Effector memory CD4-positive, alpha-beta T cell (primary cell): ENCODE measurements at places on chromosomes 4 and X.

DNA sequence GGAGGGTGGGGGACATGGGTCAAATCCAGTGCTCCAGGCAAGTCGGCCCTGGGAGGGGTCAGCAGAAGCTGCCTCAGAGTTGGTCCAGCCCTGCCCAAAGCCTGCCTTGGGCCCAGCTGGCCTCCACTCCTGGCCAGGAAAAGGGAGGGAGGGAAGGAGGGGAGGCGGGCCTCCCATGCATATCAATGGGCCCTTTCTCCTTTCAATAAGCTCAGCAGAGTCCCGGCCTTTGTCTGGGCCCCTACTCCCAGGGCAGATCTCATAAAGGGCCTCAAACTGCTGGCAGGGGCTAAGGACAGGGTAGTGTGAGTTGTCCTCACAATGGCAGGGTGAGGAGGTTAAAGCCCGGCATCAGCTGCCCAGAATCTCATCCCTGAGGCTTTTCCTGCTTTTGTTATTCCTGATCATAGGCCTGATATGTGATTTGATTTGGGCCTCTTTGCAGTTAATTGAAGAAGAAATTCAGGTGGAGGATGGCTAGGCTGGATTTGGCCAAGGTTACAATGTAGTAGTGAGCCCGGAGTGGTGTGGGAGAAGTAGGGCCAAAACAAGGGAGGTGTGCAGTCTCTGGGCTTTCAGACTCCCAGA is 121.1 kb upstream of the ATP6AP2 start:
- H3K4me3 ChIP-seq = no peak overlapping the region
- no peaks in the 10 kb centered on the region for H3K36me3 ChIP-seq
- no peaks in the 10 kb centered on the region for H3K4me1 ChIP-seq
- no peaks in the 10 kb centered on the region for H3K27me3 ChIP-seq

- DNase-seq = no peak
- H3K36me3 ChIP-seq = no peaks in the 10 kb centered on the region
- H3K4me1 ChIP-seq = no peaks in the 10 kb centered on the region
- no peak overlapping the region for H3K4me3 ChIP-seq
Observed at GRCh38 chr4:13190093-13190721, 293.9 kb downstream of the RAB28 start.

DNA sequence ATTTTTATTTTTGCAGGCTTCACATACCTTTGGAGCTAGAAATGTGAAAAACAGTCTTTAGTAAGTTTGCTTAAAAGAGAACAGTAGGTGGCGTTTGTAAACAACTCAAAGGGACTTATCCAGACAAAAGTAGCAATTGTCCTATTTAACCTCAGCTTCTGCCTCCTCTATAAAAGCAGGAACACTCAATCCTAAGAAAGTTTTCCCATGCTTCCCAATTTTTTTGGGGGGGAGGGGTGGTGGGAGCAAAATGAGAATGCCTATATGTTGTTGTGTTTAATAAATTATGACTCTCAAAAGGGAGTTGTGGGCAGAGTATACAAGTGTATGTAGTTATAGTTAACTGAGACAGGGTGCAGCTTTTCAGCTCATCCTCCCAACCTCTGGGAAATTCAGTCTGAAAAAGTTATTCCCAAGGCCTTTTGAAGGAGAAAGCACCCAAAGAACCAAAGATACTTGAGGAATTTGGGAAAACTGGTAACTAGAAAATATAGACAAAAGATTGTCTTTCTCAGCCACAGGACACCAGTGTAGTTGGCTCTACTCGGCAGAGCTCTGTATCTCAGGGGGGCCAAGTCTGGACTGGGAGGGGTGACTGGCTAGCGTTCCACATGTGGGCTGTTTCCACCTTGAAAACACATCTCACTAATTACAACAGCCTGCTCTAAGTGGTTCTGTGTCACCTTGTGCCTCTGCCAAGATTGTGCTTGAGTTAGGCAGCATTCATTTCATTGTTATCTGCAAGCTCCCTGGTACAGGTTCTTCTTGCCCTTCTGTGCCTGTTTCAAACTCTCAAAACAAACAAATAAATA is 2.8 kb downstream of the SFRP2 start:
- H3K4me3 ChIP-seq = no peak overlapping the region
- H3K4me1 ChIP-seq = peaks cover 14% of the 10 kb centered on the region
- no peak overlapping the region for H3K27ac ChIP-seq
- peaks cover 33% of the 10 kb centered on the region for H3K27me3 ChIP-seq
- no peaks in the 10 kb centered on the region for H3K36me3 ChIP-seq

- peak overlapping the region; percentile 38 for H3K4me3 ChIP-seq
- H3K36me3 ChIP-seq = no peaks in the 10 kb centered on the region
- H3K27me3 ChIP-seq = no peaks in the 10 kb centered on the region
- peak overlapping the region; percentile 77 for H3K27ac ChIP-seq
- peak; percentile 41 for DNase-seq
- peaks cover 14% of the 10 kb centered on the region for H3K4me1 ChIP-seq
Observed at GRCh38 chrX:45806410-45807121, 605.9 kb upstream of the DIPK2B start.

DNA sequence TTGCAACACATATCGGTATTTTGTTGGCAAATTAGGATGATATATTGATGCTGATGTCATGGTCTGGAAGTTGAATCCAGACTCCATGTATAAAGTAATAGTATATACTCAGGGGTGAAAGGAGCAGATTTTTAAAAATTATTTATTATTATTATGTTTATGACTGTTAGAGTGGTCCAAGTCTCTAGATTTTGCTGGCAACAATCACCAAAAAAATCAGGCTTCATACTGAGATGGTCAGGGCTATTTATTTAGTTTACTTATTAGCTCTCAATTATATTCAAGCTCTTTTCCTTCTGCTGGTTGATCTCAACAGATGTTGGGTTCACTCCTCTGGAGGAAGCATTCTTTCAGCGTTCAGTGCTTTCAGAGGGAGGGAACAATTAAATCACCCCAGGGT is 73.9 kb upstream of the VCX3B start:
- no peaks in the 10 kb centered on the region for H3K4me1 ChIP-seq
- no peak for DNase-seq
- no peak overlapping the region for H3K27ac ChIP-seq
- H3K36me3 ChIP-seq = no peaks in the 10 kb centered on the region
- no peak overlapping the region for H3K4me3 ChIP-seq
- no peaks in the 10 kb centered on the region for H3K27me3 ChIP-seq

GRCh38 chrX:35711281-35711680 is 86.9 kb upstream of the MAGEB16 start:
- H3K36me3 ChIP-seq = no peaks in the 10 kb centered on the region
- H3K27me3 ChIP-seq = no peaks in the 10 kb centered on the region
- H3K27ac ChIP-seq = no peak overlapping the region
- no peak for DNase-seq

DNA sequence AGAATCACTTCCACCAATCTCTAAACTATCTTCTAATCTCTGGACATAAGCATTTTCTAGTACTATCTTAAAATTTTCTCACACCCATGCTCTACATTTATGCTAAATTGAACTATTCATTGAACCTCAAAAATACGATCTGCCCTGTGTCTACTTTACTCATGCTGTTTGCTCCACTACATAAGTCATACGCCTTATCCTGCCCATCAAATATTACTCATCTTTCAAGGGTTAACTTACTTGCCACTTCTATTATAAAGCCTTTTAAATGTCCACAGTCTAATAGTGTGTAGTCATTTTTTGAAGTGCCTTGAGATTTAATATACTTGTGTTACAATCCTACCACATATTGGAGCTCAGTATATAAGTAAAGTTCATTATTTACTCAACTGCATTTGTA is 727.7 kb upstream of the SLIT2 start:
- no peak overlapping the region for H3K4me3 ChIP-seq
- H3K27me3 ChIP-seq = no peaks in the 10 kb centered on the region
- H3K36me3 ChIP-seq = no peaks in the 10 kb centered on the region
- no peaks in the 10 kb centered on the region for H3K4me1 ChIP-seq
- no peak for DNase-seq

- H3K27ac ChIP-seq = no peak overlapping the region
- H3K27me3 ChIP-seq = no peaks in the 10 kb centered on the region
- no peaks in the 10 kb centered on the region for H3K4me1 ChIP-seq
- no peaks in the 10 kb centered on the region for H3K36me3 ChIP-seq
Observed at GRCh38 chr4:177391953-177392352, 50.3 kb downstream of the AGA start.

GRCh38 chrX:6384921-6385320 is 150.0 kb downstream of the VCX3A start:
- H3K4me3 ChIP-seq = no peak overlapping the region
- no peak for DNase-seq
- no peaks in the 10 kb centered on the region for H3K4me1 ChIP-seq
- H3K27me3 ChIP-seq = no peaks in the 10 kb centered on the region
- H3K27ac ChIP-seq = no peak overlapping the region

- no peak overlapping the region for H3K27ac ChIP-seq
- no peak overlapping the region for H3K4me3 ChIP-seq
- no peaks in the 10 kb centered on the region for H3K36me3 ChIP-seq
- H3K27me3 ChIP-seq = no peaks in the 10 kb centered on the region
- no peak for DNase-seq
Observed at GRCh38 chr4:133124746-133125145, 24.3 kb upstream of the PCDH10 start.

DNA sequence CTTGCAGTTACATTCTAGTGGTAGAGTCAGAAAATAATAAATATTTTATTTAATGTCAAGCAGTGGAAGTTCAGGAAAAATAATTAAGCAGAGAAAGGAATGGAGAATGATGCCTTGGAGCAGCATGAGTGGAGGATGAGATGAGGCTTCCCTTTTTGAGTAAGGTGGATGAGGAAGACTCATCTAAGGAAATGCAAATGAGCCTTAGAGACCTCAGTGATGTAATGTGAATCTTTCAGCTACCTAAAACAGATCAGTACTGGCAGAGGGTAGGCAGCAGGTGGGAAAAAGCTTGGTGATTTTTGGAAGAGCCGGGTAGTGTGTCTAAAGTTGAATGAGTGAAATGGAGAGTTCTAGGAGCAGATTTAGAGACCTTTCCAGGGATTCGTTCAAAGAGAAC is 118.2 kb downstream of the GRID2 start:
- no peaks in the 10 kb centered on the region for H3K36me3 ChIP-seq
- no peak for DNase-seq
- no peak overlapping the region for H3K4me3 ChIP-seq
- no peak overlapping the region for H3K27ac ChIP-seq
- no peaks in the 10 kb centered on the region for H3K4me1 ChIP-seq
- no peaks in the 10 kb centered on the region for H3K27me3 ChIP-seq

GRCh38 chr4:20017777-20018115 is 234.0 kb upstream of the SLIT2 start:
- DNase-seq = no peak
- H3K27ac ChIP-seq = no peak overlapping the region
- no peaks in the 10 kb centered on the region for H3K27me3 ChIP-seq
- H3K36me3 ChIP-seq = no peaks in the 10 kb centered on the region
- H3K4me1 ChIP-seq = no peaks in the 10 kb centered on the region

- no peak for DNase-seq
- H3K27ac ChIP-seq = no peak overlapping the region
- H3K36me3 ChIP-seq = no peaks in the 10 kb centered on the region
Observed at GRCh38 chr4:121535351-121535750, 154.5 kb upstream of the QRFPR start.

DNA sequence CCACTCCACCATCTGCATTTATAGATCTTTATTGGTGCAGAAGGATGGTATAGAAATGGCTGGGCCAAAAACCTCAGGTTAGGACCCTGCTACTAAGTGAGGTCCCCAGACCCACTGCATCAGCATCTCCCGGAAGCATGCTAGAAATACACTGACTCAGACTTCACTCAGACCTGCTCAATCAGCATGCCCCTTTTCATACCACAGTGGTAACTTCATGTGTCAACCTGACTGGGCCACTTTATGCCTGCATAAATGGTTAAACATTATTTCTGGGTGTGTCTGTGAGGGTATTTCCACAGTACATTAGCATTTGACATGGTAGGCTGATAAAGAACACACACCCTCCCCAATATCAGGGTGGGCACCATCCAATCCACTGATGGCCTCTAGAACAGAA is 118.6 kb upstream of the VCX3B start:
- H3K36me3 ChIP-seq = no peaks in the 10 kb centered on the region
- no peak for DNase-seq
- H3K4me1 ChIP-seq = no peaks in the 10 kb centered on the region
- H3K27me3 ChIP-seq = no peaks in the 10 kb centered on the region

DNA sequence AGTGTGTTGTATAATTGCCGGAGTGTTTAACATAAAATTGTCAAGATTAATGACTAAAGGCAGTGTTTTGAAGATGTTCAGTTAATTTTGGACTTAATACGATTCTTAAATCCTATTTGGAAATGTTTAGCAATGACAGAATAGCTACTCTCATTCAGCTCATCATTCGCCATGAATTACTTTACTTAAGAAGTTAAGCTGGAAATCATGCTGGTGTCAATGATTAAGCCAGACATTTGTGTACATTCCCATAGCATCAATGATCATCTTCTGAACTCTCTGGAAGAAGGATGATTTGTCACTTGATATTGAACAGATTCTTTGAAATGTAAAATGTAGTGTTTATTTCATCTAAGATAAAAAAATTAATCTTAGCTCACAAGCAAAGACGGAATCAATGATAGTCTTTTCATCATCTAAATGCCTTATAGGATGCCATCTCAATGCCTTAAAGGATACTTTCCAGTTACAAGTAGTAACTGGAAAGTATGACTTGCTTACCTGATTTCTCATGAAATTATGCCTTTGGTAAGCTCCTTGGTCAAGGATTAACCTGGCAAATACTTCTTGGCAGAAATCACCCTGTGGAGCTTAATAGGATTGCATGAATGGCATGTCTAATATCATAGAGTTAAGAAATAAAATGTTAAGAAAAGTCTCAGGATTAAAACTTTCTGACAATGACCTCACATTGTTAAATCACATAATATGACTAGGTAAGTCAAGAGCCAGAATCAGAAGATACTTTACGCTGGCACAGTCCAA is 515.5 kb upstream of the AGA start:
- H3K27ac ChIP-seq = no peak overlapping the region
- H3K4me1 ChIP-seq = no peaks in the 10 kb centered on the region
- no peaks in the 10 kb centered on the region for H3K36me3 ChIP-seq
- DNase-seq = no peak
- no peak overlapping the region for H3K4me3 ChIP-seq

- no peak overlapping the region for H3K27ac ChIP-seq
- H3K4me3 ChIP-seq = no peak overlapping the region
- no peak for DNase-seq
- no peaks in the 10 kb centered on the region for H3K27me3 ChIP-seq
- no peaks in the 10 kb centered on the region for H3K4me1 ChIP-seq
Observed at GRCh38 chrX:52166840-52167239, 17.8 kb upstream of the MAGED4 start.

DNA sequence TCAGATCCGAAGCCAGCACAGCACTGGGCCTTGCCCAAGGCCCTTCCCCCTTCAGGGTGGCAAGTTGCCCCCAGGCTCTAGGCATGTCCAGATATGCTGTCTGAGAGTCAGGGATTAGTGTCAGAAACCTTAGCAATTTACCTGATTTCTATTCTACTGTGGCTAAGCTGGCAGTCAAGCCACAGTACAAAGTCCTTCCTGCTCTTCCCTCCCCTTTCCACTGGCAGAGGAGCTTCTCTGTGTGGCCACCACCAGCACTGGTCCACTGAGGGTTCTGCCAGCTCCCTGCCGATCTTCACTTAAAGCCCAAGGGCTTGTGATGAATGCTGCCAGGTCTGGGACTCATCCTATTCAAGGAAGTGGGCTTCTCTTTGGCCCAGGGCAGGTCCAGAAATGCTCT is 324.5 kb upstream of the RPS6KA3 start:
- no peak for DNase-seq
- H3K4me3 ChIP-seq = no peak overlapping the region
- H3K4me1 ChIP-seq = no peaks in the 10 kb centered on the region
- H3K36me3 ChIP-seq = no peaks in the 10 kb centered on the region
- H3K27me3 ChIP-seq = no peaks in the 10 kb centered on the region
